ENCODE measurements at places on chromosomes 12 and 14.
A peak's percentile ranks its signal among the peaks of the same experiment; 100 is the strongest.

DNA sequence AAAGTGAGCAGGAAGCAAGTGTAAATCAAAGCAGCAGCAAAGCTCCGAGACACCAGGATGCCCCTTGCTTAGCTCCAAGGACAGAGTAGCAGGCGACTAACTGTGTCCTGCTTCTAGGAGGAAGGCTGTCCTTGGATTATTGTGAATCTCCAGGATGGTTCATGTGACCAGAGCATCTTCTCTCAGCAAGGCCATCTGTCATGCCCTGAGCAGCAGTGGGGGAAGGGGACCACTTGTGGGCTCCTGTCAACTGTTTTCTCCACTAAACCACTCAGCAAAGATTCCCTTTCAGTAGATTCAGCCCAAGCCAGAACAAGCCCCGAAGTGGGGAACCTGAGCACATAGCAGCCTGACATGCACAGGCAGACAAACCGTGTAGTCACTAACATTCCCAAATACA, 19.4 kb downstream of the MAP3K9 start:
- DNase-seq, result no peak

- DNase-seq, result no peak
These were observed 13.4 kb downstream of the CDK17 start for GRCh38 chr12:96386794-96387193.

GRCh38 chr14:96320605-96321004, 42.5 kb downstream of the ATG2B start:
- no peak for DNase-seq

- DNase-seq, result no peak
These were observed 11.1 kb upstream of the NPFF start for GRCh38 chr12:53518381-53518780.

GRCh38 chr12:102680304-102680703, 199.9 kb upstream of the IGF1 start:
- no peak for DNase-seq

DNA sequence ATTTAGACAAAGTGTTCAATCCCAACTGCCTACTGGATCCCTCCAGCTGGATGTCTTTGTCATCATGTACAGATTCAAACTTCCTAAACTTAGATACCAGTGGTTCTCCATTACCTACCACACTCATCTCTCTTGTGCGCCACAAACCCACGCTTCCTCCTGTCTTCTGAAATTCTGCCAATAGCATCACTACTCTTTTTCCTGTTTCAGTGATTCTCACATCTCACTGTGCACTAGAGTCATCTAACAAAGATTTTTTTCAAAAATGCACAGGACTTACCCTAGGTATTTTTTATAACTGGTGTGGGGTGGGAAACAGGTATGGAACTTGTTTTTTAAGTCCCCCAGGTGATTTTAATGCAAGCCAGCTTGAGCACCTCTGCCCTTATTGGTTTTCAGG, 5.9 kb downstream of the PSMB5 start:
- DNase-seq, result no peak

DNA sequence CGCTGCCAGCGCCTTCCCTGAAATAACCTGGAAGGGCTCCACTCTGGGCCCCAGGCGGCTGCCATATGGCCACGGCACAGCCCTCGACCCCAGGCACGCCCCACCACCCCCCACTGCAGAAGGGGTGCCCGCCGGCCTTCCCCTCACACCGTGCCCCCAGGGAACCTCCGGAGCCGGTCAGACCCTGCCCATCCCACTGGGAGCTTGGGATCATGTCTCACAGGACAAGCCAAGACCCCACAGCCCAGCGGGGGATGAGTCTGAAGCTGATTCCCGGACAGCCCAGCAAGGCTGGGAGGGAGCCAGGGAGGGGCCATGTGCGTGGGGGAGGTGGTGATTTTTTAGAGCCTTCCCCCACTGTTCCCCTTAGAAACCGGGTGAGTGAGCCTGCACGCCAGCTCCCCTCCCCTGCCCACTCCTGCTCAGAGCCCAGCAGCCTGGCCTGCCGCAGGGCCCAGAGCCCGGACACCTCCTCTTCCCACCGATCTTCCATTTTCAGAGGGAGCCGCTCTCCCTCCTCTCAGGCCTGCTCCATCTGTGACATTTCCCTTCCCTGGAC, 1.4 kb downstream of the RIMBP2 start:
- DNase-seq, result no peak

DNA sequence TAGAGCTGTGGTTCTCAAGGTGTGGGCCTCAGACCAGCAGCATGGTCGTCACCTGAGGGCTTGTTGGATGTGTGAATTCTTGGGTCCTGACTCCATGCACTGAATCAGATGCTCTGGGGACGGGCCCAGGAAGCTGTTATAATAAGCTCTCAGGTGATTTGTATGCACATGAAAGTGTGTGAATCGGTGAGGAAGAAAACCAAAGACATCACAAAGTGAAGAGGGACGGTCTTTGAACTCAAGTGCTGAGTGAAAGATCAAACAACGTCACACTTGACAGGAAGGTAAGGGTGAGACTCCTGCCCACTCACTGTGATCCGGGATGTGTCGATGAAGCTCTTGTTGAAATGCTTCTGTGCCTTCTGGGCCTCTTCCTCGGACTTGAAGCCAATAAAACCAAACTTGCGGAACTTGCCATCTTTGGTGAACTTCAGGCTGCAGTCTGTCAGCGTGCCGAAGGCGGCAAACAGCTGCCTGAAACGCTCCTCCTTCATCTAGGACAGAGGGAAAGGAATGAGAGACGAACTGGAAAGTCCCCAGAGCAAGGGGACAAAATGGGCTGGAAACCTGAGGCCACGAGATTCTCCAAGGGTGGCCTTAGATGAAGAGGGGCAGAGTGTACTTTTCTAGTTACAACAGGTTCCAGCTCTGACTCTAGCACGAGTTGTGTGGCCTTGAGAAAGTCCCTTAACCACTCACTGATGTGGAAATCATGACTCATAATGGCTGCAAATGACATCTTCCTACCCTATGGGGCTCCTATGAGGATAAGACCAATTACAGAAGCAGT, 4.0 kb downstream of the RBM19 start:
- DNase-seq, result peak; percentile 59

DNA sequence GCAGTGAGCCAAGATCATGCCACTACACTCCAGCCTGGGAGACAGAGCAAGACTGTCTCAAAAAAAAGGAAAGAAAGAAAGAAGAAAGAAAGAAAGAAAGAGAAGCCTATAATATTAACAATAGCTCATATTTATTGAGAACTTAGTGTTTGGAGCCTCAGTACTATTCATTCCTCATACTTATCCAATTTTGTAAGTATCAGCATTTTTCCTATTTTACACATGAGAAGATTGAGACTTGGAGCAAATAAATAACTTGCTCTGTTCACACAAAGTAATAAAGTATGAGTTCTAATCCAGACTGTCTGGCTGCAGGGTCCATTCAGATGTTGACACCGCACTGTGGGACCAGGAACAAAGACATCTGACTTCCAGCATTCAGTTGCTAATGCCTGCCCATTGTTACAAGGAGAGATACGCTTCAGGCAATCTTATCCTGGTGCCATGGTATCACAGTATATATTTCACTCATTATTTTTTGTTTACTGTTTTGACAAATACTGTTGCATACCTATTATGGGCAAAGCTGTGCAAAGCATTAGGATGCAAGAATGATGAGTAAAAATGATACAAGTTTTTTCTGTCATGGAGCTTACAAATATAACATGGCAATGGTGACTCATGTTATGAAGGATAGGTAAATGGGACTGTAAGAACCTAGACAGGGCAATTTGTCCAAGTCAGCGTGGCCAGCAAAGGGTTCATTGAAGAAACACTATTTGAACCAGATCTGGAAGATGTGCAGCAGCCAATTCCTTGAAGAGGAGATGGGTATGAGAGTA, 21.4 kb upstream of the TMTC2 start:
- DNase-seq, result no peak

DNA sequence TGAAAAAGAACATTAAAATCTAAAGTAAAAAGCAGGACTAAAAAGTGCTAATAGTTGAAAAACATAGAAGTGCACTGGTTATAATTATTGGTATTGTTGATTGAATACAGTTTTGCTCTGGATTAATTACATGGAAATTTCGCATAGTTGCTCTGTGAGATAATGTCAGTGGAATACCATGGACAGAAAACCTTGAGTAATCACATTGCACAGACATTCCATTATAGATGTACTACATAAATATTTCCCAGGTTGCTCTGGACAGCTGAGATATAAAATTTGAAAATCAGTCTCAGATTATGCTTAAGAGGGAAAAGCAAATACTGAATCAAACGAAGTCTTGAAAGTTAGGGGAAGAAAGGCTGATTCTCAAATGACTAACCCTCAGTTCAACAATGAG, 439.3 kb upstream of the FLRT2 start:
- no peak for DNase-seq

- DNase-seq, result no peak
These were observed 1.0 kb downstream of the IRF9 start for GRCh38 chr14:24162093-24162492.

GRCh38 chr14:102920273-102920997, 2.0 kb upstream of the AMN start:
- DNase-seq, result no peak

DNA sequence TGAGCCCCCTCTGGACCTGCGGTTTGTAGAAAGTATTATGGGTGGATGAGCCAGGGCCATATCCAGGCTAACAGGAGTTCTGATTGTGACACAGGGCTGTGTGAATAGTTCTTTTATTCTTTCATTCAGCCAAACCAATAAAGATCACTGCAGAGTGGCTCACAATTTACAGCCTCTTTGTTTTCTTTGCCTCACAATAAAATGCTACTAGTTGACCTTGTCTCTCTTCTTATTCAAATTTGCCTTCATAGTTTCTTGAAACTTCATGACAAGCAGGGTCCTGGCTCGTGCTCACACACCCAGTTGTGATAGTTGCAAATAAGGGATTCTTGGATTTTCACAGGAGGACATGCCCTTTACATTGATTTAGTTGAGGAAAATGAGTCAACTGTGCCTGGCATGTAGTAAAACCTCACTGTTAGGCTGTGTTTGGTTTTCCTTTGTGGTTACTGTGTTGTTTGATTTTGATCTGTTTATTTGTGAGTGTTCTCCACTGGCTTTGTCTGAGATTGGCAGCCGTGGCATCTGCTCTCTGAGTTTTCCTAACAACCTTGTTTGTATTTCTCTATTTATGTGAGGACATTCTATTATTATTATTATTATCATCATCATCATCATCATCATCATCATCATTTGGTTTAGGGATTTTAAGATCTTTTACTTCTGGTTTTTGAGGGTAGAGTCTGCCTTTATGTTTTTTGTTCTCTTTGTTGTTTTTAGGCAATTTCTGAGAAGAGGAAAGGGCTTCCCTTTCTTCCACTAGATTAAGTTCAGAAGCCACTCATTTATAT, 2.7 kb upstream of the KRT6B start:
- no peak for DNase-seq

DNA sequence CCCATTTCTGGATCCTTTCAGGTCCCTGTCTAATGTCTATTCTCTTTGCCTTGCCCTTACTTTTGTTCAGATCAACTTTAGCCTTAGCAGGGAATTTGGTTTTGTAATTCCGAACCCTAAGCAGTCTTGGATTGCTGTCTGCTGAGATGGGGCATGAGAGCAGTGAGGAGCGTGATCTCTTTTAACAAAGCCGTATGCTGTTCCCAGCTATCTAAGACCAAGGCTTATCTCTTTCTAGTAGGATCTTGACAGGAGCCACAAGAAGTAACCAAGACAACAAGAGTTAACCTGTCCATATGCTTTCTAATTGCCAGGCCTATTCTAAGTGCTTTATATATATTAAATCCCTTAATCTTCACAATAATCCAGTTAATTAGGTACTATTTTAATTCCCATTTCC, 4.5 kb upstream of the DHRS7 start:
- DNase-seq, result no peak

DNA sequence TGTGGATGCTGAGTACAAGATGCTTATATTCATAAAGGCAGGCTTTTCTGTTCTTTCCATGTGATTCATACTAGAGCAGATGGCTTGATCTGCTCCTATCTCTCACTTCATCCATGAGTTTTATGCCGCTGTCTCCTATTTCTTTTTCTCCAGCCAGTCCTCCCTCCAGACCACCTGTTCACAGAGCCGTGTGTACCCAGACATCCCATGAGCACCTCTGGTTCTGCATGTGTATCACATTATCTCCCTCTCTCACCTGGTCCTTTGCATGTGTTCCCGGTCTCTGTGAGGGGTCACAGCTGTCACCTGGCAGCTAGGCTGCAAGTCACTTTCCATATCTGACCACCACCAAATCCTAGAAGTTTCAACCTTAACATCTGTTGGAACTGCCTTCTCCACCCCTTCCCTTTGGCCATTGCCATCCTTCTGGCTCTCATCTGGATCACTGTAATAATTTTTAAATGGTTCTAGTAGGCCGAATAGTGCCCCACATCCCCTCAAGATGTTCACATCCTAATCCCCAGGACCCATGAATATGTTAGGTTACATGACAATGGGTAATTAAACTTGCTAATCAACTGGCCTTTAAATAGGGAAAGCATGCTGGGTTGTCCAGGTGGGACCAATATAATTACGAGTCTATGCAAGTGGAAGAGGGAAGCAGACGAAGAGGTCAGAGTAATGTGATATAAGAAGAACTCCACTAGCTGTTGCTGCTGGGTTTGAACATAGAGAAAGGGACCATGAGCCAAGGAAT, 168.1 kb downstream of the SNAPC1 start:
- no peak for DNase-seq

DNA sequence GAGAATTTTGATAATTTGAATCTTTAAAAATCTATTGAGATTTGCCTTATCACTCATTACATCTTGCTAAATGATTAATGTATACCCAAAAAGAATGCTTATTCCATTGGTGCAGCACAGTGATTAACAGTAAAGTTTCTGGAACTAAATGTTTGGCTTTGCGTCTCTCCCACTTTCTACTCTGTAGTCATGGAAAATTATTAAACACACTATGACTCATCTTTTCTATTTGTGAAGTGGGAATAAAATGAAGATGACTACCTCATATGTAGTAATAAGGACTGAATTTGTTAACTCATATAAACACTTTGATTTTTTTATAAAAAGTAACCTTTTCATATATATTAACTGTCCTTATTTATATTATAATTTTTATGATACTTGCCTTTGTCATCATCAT, 118.1 kb downstream of the RERGL start:
- DNase-seq, result peak; percentile 41

- DNase-seq, result no peak
These were observed 5.5 kb downstream of the PABPN1 start for GRCh38 chr14:23326491-23327332.

DNA sequence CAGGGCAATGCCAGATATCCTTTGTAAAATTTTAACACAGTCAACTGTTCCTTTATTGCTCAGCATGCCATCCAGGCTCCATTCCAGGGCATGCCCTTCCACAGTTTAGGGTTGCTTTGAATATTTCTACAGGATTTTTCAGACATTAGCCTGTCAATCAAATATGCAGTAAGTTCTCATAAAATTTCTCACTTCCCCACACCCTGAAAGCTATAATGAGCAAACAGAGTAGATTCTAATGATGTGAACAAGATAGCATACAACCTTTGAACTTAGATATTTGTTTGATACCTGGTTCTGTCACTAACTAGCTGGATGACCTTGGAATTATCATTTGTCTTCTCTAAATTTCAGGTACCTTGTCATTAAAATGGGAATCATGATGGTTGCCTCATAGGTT, 251.2 kb downstream of the SYT1 start:
- DNase-seq, result no peak

- peak; percentile 74 for DNase-seq
These were observed 95.2 kb upstream of the PCED1B start for GRCh38 chr12:46983959-46984841.
